Activated CD4-positive, alpha-beta T cell treated with anti-CD3 and anti-CD28 coated beads for 1 hour (primary cell): ENCODE measurements at places on chromosomes 3 and 15.

DNA sequence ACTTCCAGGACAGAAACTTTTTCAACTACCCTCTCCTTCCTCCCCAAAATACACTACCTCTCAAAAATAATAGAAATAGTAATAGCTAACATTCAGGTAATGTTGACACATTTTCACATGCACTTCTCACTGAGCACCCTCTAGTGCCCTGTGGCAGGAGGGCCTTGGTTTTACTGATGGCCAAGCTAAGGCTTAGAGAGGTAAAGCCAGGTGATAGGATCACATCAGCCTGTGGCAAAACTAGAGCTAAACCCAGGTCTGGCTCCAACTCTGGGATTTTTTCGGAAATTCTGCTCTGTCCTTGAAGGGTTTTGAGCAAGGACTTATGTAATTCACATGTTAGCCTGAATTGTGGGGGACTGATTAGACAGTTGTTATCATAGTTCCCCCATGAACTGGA is 922 bp upstream of the TAMM41 start:
- no peak for DNase-seq

DNA sequence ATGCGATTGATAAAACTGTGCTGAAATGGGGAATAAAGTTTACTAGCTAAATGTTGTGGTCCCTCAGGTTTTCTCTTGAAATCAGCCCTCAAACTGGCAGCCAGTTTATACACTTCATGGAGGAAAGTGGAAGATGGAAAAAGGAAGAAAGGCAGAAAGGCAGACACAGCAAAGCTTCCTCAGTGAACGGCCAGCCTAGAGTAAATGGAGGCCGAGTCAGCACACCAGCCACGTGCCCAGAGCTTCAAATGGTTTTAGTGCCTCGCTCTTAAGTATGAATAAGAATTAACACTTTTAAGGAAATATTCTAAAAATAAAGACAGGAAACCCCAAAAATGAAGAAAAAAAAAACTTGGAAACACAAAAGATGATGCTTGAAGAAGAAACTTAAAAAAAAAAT is 48.3 kb downstream of the GNB4 start:
- DNase-seq, result no peak

GRCh38 chr3:105647047-105647446 is 221.8 kb downstream of the CBLB start:
- DNase-seq, result no peak

DNA sequence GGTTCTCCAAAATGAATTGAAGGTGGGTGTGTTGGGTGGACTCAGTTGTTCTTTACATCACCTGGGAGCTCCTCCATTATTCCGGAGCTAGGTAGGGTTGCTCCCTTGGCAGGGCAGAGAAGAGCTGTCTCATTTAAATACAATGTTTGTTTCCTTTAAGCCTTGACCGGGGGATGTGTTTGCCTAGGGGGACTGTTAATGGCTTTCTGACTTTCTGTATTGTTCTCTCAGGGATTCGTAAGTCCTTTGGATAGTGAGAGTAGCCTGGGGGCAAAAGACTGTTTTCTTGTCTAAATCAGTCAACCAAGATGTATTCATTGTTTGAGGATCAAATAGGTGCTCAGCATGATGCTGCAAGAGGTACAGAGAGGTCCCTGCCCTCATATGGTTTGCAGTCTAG is 71.1 kb downstream of the CDAN1 start:
- no peak for DNase-seq

GRCh38 chr15:79868554-79868953 is 28.3 kb downstream of the MTHFS start:
- no peak for DNase-seq

- no peak for DNase-seq
Measured at GRCh38 chr15:63260791-63261190, 16.6 kb upstream of the APH1B start.
